ENCODE measurements at places on chromosomes 4 and X.

DNA sequence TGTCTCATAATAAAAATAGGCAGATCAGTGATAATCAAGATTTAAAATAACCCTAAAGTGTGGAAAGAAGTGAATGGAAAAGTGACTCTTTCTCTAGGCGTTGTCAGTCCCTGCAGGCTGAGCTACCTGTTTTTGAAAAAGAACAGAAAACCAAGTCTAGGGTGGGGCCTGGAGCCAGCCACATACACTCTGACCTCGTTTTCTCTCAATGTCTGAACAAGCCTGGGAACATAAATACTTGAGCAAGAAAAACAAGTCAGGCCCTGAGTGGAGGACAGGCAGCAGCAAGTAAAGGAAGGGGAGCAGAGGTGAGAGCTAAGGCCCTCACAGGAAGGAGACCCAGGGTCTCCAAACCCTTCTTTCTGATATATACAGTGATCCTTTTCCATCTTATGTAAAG, 91.7 kb upstream of the HPF1 start:
- DNase-seq, result no peak

DNA sequence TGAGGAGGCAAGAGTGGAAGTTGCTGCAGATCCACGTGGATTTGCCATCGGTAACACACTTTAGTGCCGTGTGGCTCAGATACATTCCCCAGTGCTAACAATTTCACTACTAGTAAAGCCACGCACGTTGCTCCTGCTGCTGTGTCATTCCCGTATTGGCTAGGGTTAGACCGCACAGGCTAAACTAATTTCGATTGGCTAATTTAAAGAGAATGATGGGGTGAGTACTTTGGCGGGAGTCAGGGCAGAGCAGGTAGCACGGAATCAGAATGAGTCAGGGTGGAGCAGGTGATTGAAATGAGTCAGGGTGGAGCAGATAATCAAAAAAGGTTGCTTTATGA, 1337.5 kb downstream of the FSTL5 start:
- no peak for DNase-seq

- no peak for DNase-seq
Measured at GRCh38 chrX:48754238-48754637, 7.3 kb upstream of the GLOD5 start.

DNA sequence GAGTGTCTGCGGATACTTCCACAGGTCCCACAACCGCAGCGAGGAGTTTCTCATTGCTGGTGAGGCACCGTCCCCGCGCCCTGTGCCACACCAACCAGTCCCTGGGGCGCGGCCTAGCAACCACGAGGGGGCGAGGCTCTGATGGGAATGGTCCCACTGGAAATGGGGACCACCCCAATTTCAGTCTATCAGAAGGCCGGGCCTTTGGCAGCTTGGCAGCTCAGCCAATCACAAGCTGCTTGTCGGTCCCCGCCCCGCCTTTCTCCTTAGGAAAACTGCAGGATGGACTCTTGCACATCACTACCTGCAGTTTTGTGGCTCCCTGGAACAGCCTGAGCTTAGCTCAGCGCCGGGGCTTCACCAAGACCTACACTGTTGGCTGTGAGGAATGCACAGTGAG, 3.0 kb downstream of the TIMP1 start:
- DNase-seq, result no peak

GRCh38 chr4:104524591-104524990, 29.9 kb upstream of the CXXC4 start:
- DNase-seq, result no peak

DNA sequence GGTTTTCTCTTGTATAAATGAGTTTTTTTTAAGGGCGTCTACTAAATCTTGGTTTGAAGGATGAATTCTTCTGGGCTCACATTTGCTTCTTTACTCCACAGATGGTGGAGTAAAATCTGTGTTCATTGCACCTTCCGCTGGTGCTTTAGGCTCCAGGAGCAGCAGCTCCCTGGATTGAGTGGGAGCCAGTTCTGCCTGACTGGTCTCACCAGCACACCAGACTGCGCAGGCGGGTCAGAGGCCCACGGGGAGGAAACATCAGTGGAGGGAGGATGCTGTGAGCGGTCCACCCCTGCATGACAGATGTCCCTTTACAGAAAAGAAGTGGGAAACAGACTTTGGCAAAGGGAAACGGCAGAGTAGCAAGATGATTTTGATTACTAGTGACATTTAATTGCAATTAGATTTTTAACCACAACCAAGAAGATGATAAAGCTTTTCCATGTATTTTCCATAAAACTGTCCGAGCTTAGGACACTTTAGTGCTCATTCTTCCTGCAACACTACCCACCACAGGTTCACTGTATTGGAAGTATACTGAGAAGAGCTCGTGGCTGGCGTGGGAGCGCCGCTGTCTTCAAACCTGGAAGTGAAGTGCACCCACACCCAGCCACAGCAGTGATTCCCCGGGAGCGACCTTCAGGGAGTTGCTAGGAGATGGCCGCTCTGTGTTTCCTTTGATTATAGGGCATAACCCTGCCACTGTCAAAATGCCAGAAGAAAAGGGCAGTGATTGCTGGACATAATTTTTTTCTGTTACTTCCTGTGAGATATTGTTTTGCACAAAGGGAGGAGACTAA, 95.2 kb downstream of the SORBS2 start:
- no peak for DNase-seq

- DNase-seq, result no peak
Measured at GRCh38 chr4:26365537-26366150, 44.8 kb downstream of the RBPJ start.

DNA sequence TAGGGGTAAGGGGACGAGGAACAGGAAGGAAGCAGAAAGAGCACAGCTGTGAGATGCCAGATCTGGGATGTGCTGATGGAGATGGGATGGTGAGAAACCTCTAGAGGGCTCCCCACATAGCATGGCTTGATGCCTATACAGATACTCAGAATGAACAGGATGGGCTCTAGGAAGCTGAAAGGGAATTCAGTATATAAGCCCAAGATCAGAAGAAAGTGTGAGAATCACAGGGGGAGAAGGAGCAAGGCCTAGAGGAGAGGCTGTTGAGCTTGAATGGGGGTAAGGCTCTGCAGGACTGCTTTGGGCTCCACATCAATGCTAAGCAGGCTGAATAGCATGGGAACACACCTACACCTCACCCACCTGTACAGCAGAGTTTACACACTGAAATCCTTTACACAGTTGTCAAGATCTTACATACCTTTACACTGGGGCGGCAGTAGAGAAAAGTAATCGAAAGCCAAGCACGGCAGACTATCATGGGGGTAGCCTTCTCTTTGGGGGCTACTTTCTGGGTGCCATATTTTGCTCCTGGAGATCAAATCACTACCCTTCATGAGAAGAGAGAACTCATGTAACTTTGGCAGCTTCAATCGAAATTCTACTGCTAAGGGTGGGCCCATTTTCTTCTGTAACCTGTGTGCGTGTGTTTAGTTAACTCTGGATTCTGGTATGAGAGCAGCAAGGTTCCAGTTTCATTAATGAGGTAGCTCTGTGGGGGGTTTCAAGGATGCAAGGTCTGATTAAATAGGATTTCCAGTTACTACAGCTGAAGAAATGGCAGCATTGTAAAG, 30.6 kb downstream of the HOPX start:
- no peak for DNase-seq

GRCh38 chr4:66693694-66694093, 851.6 kb downstream of the CENPC start:
- DNase-seq, result no peak

GRCh38 chr4:170697845-170698244, 608.1 kb upstream of the AADAT start:
- DNase-seq, result peak; percentile 40

DNA sequence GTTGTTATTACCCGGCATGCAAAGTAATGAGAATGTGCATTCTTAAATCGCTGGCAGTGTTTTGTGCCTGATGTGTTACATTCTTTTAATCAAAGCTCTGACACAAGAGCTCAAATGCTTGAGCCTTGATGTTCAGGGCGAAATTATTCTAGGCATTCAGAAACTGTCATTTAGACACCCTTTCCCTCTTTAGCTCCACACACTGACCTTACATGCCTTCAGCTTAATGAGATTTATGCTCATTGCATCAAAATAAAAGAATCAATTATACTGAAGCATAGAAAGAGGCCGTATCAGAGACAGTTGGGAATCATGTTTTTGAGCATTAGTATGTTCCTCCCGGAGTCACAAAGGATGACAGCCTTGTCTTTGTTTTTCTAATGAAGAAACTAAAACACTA, 56.7 kb downstream of the FAM114A1 start:
- no peak for DNase-seq

- no peak for DNase-seq
Measured at GRCh38 chr4:17511509-17511949, 361 bp downstream of the QDPR start.

GRCh38 chr4:152663203-152664066, 16.4 kb downstream of the TMEM154 start:
- peak; percentile 75 for DNase-seq

GRCh38 chr4:113978561-113979147, 793 bp downstream of the ARSJ start:
- DNase-seq, result no peak

DNA sequence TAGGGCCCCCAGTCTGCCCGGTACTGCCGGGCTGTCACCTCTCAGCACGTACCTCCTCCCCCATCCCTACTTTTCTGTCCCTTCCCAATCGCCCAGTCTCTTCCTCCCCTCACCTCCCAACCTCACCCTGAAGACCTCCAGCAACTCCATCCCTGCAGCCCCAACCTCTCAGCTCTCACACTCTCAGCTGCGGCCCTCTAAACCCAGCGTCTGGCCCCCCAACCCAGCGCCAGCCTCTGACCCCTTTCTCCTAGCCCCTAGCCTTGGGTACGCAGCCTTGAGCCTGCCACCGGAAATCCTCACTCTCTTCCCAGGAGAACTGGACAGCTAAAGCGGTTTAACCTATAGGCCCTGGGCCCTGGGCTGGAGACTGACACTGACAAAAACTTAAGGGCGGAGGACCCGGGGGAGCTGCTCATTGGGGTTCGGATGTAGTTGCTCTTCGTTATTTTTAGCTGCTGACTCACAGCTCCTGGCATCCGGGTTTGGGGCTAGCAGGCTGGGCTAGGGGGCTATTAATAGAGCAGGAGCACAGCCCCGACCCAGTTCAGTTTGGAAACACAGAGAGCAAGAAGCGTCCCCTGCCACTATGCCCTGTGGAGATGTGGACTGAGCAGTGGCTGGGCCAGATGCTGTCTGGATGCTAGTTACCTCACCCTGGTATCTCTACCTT, 9.6 kb upstream of the DLG3 start:
- no peak for DNase-seq

GRCh38 chr4:9384126-9384525, 21.2 kb downstream of the USP17L30 start:
- no peak for DNase-seq

DNA sequence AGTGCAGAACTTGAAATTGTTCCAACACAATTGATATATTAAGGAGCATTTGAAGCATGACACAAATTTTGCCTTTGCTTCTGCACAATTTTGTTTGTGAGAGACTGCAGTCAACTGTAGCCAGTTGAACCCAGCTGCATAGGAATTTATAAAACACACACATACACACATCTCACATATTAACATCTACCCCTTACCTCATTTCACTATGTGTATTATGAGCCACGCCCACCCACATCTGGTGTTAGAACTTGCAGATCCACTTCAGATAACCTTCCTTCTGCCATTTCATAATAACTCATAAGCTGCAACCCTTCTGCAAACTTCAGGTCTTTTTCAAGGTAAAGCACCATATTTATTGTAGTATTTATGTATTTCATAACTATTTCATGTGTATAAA, 188.1 kb upstream of the WDFY3 start:
- DNase-seq, result no peak

DNA sequence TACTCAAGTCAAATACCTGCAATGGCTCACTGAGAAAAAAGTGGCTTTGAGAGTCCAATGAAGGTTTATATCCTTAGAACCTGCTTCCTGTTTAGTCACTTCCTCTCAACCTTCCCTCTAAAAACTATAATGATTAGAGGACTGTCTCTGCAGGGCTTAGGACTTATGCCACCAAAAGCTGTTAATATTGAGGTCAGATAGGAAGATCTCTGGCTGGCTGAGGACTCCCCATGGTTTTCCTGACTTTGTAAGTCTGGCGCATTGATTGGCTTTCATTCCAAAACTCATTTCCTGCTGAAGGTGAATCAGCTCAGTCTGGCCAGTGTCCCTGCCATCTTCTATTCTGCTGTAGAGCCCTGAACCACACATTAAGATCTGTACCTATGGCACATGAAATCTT, 140.9 kb upstream of the ANK2 start:
- DNase-seq, result no peak

DNA sequence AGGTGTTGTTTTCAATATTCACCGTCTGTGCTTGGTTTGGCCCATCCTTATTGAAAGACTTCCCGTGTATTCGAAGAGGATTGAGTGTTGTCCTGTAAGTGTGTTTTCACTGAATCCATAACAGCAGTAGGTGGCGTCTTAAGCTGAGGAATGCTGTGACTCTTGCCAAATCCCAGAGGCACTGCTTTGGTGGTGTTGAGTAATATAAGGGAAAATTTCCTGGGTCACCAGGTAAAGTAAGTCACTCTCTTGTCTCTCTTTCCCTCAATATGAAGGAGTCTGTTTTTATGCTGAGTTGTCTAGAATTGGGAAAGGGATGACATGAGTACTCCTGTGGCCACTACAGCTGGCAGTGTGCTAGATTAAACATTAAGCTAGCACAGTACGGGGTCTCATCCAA, 146.7 kb upstream of the ZXDB start:
- no peak for DNase-seq

DNA sequence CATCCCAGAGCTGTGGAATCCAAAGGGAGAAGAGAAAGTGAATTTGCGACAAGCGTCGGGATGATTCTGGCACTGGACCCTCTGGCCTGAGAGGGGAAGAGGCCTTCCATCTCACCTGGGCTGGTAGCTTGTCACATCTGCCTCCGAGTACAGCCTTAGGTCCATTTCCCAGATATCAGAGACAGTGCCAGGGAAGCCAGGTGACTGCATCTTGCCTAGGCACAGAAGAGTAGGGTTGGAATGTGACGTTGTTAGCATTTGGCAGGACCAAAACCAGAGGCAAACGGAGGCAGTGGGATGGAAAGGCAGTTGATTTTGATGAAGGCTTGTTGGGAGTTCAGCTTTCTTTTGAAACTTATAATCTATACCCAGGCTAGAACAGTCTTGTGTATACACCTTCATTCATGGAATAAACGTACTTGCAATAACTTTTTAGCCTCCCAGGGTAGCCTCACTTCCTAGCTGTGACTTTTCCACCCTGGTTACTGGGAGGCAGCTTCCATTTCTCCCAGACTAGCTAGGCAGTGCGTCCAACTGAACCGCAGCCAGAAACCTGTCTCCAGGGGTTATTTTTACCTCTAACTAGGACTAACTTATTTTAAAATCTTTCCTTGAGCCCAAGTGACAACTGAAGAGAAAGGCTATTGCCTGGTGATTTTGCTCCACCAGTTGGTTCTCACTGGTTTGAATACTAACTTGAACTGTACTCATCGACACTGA, 5.9 kb downstream of the SOD3 start:
- DNase-seq, result no peak

- no peak for DNase-seq
Measured at GRCh38 chr4:41384992-41385391, 128.3 kb downstream of the UCHL1 start.

DNA sequence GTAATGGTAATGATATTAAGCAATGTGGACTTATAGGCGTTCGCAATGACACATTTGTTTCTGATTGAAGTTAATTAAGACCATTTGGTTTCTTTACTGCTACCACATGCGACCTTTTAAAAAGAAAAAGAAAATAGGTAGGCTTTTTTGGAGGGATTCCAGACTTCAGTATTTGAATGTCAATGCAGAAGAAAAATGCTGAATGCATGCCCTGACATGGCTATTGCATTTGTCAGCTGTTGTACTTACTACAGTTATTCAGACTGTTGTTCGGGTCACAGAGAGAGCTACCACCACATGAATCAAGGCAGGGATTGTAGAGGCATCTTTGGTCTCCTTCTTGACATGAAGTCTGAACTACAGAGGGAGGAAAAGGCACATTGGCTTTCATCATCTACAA, 163.7 kb downstream of the CORIN start:
- no peak for DNase-seq

Data from GM12878 (cell line).